AG20443 (cell line): ENCODE measurements at places on chromosomes 4 and X.

DNA sequence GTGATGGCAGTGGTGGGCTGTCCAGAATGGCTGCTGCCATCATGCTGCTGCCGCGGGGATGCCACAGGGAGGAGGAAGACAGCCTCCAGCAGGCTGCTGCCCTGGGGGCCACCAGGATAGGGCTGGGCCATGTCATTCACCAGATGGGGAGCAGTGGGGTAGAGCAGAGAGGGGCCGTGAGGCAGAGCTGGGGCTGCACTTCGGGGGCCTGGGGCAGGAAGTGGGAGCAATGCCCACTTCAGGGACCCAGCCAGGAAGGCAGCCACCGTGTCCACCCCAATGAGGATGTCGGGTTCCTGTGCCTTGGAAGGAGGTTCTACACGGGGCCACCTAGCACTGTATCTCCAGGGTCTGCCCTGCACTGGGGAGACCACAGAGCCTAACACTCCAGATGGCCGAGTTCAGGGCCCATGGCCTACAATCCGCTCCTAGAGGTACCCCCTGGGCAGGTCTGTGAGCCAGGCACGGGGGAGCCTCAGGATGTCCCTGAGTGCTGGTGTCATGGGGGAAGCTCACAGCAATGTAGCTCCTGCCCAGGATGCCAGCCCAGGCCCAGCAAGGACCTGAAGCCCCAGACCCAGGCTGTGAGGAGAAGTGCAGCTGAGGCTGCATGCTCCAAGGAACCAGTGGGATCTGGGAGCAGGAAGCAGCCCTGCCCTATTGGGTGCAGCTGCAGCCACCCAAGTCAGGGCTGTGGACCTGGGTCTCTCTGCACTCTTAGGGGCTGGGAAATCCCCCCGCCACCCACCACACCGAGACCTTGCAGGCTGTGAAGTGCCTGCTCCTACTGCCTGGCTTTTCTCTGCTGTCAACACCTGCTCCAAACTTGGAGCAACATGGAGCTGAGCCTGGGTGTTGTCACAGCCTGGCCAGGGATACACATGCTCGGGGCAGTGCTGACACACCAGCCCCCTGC lies 140.3 kb downstream of the PDHA2 start:
- no peak for DNase-seq

DNA sequence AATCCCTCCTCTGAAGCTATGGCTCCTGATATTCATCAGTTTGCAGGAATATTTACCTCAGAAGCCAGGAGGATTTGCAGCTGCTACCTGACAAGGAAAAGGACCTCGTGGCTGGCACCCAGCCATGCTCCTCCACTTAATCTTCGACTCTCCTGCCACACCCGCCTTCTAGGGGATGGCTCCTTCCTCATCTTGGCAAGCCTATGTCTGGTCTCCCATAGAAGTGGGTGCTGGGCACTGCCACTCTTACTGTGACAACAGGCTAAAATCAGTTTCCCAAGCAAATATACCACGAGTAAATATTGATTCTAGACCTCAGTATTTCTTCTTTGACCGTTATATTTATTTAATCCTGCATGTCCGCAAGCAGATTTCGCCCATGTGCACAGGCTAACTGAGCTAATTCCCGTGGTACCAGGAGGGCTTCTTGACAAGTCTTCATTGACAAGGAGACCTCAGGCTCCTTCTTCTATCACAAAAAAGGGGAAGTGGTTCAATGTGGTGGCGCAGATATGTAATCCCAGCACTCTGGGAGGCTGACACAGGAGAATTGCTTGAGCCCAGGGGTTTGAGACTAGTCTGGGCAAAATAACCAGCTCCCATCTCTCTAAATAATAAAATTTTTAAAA lies 52.6 kb upstream of the DCTD start:
- DNase-seq, result no peak

GRCh38 chr4:24770032-24770584 lies 25.3 kb upstream of the SOD3 start:
- DNase-seq, result peak; percentile 71

DNA sequence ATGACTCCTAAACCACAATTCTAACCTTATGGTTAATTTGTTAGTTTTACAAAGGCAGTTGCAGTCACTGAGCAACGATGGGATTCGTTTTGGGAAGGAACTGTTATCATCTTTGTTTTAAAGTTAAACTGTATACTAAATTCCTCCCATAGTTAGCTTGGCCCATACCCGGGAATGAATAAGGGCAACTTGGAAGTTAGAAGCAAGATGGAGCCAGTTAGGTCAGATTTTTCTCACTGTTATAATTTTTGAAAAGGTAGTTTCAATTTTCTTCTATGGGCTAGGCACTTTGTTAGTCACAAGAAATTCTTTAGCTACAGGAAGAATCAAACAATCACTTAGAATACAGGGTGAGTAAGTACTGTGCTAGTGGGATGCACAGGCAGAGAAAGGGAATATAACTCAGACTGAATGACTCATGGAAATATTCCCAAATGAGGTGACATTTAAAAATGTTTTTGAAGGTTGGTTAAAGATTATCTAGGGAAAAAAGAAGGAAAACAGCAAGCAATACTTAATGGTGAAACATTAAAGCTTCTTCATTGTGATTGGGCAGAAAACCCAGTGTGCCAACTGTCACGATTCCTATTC lies 153.6 kb downstream of the MAGEB17 start:
- peak; percentile 24 for DNase-seq

- DNase-seq, result no peak
These were observed 326.4 kb downstream of the TENM3 start for GRCh38 chr4:182569561-182569960.

GRCh38 chr4:10260777-10261176 lies 144.2 kb upstream of the WDR1 start:
- DNase-seq, result peak; percentile 48

DNA sequence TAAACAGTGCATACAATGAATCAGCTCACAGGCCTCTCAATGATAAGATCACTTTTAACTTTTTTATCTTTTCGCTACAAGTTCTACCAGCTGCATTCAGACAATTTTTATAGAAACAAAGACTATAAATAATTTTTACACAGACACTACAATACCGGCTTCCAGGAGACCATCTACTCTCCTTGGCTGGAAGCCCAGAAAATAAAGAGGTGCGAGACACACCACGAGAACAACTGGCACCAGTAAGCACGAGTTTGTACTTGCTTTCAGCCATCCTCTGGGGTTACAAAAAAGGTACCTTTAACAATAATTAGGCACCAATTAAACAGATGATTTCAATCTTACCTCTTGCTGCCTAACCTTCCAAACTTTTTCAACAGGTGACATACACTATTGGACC lies 11.2 kb upstream of the PRDX4 start:
- no peak for DNase-seq

- no peak for DNase-seq
These were observed 10.2 kb upstream of the PRKG2 start for GRCh38 chr4:81225252-81225651.

DNA sequence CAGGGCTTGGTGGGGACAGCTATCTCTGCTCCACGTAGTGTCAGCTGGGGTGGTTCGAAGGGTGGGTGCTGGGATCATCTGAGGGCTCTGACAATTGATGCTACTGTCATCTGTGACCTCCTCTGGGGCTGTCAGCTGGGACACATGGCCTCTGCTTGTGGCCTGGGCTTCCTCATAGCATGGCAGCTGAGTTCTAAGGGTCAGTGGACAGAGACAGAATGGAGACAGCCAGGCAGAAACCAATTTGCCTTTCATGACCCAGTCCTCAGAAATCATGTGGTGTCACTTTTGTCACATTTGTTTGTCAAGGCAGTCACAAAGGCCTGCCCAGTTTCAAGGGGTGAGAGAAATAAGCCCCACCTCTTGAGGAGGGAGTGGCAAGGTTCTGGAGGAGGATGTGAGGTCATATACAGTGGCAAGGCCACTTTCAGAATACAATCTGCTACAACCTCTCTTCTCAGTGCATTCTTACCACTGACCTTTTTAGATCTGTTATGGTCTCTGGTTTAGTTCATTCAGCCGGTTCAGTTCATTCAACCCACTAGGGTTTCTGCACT lies 103.6 kb upstream of the BCOR start:
- no peak for DNase-seq

GRCh38 chr4:136864604-136865185 lies 667.6 kb downstream of the PCDH18 start:
- DNase-seq, result peak; percentile 36

- DNase-seq, result no peak
These were observed 84.3 kb upstream of the AFF2 start for GRCh38 chrX:148416142-148416541.

DNA sequence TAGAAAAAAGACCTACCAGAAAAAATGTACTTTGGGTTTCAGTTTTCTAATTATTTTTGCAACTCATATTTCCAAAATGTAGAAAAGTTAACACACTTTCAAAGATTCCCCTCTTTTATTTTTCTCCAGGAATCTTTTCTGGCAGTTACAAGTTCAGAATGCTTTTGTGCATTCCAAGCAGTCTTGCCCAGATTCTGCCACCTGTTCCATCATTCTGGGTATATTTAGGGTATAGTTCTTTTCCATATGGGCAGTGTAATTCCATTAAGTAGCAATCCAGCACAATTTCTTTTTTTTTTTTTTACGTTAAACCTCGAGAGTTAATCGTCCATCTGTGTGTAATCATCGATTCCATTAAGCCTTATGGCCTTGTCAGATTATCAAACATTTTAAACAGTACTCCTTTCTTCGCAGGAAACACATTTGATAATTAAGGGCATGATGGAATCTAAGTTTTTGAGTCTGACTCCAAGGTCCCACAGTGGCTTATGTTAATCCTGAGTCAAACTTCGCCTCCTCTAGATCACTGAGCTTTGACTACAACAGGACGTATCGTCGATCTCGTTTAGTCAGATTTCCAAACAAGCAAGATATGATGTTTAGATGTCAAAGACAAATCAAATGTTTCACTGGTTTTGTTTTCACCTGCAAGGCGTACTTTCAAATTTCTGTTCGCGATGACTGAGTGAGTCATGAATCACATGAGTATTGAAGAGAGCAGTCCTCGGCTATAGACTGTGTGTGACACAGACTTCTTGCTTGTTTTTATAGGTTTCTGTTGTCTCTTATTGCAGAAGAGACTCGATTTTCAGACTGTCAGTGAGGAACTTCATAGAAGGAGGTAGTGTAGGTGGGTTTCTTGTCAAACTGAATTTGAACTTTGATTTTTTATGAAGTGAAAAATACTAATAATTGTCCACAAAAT lies 118.9 kb upstream of the GK2 start:
- no peak for DNase-seq

GRCh38 chr4:6206771-6207290 lies 6.5 kb upstream of the JAKMIP1 start:
- DNase-seq, result no peak

- DNase-seq, result no peak
These were observed 82.4 kb downstream of the HTRA3 start for GRCh38 chr4:8351931-8352367.

DNA sequence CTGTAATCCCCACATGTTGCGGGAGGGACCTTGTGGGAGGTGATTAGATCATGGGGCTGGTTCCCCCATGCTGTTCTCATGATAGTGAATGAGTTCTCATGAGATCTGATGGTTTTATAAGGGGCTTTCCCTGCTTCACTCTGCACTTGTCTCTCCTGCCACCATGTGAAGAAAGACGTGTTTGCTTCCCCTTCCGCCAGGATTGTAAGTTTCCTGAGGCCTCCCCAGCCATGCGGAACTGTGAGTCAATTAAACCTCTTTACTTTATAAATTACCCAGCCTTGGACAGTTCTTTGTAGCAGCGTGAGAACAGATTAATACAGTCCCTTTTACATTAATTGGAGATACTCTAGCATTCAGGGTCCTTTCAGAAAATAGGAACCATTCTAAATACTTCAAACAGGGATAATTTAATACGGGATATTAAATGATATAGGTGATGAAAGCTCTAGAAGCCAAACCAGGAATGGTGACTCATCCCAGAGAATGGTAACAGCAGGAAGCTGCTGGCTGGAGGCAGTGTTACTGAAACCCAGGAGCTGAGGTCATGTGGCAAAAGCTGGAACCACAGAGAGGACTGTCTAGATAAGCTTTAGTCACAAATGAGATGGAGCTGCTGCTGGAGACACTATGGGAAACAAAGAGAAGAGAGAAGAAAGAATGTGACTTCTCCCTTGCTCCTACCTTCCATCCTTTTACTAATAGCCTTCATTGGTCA lies 57.3 kb downstream of the GSTCD start:
- DNase-seq, result peak; percentile 73

DNA sequence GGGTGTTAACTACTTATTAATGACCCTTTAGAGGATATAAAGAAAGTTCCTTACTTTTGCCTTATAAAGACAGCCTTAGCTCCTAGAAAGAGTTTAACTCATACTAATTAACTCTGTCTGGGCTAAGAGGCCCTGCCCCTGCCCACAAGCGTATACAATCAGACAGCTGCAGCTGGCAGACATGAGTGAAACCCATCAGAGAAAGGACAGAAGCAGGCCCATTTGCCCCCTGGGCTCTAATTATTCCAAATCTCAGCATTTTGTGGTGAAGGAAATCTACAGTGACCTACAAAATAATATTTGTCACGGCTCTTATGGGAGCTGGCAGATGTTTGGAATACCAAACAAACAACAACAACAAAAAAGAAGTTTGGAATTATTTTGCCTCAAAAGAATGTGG lies 71.8 kb downstream of the CHRDL1 start:
- no peak for DNase-seq

- no peak for DNase-seq
These were observed 95.0 kb downstream of the BANK1 start for GRCh38 chr4:101885574-101885973.

DNA sequence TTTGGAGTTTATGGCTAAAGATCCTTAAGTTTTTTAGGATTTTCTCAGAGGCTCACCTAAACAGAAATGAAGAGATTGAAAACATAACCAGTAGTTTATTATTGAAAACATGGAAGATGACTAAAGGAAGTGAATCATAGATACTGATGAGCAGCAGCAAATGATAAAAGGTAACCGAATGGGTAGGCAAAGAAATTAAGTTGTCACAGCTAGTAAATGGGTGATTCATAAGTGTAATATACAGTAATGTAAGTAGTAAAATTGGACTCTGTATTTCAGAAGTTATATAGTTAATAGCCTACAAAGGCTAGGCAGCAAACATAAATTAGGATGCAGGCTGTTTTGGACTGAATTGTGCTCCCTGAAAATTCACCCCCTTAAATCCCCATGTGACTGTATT lies 59.0 kb upstream of the ADGRA3 start:
- no peak for DNase-seq

GRCh38 chr4:78756776-78757175 lies 19.4 kb upstream of the BMP2K start:
- DNase-seq, result no peak

GRCh38 chr4:158003212-158003611 lies 169.6 kb downstream of the GASK1B start:
- no peak for DNase-seq

DNA sequence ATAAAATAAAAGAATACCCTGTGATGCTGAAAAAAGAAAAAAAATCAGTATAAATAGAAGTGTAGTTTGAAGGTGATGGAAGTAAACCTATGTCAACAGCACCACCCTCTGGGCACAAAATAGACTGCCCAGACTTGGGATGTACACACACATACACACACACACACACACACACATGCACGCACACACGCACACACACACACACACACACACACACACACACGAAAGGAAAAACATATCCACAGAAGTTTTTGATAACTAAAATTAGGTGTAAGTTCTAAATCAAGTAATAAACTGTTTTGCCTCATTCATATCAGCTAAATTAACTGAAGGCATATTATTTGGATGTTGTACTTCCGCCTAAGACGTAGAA lies 40.5 kb downstream of the ANXA5 start:
- DNase-seq, result peak; percentile 61
